Naive thymus-derived CD8-positive, alpha-beta T cell (primary cell): ENCODE measurements at places on chromosomes 13 and 19. TPM values are rescaled to one million over a fixed set of nuclear protein-coding genes. Genes with fewer than 3 reads are reported as not detected.

IQCN gene
- polyA plus RNA-seq, result 0.06 TPM

GRCh38 chr13:61880578-61881283 is 465.1 kb upstream of the PCDH20 start:
- DNase-seq, result no peak

- DNase-seq, result peak; percentile 50
Measured at GRCh38 chr19:3125900-3126524, 9.8 kb upstream of the GNA15 start.

- DNase-seq, result no peak
Measured at GRCh38 chr13:47332149-47332548, 435.3 kb upstream of the HTR2A start.

GNG7 gene
- 2.5 TPM for polyA plus RNA-seq

GRCh38 chr19:45876161-45876410 is 9.9 kb downstream of the IRF2BP1 start:
- DNase-seq, result no peak

C19orf38 gene
- polyA plus RNA-seq, result 0.17 TPM

DNA sequence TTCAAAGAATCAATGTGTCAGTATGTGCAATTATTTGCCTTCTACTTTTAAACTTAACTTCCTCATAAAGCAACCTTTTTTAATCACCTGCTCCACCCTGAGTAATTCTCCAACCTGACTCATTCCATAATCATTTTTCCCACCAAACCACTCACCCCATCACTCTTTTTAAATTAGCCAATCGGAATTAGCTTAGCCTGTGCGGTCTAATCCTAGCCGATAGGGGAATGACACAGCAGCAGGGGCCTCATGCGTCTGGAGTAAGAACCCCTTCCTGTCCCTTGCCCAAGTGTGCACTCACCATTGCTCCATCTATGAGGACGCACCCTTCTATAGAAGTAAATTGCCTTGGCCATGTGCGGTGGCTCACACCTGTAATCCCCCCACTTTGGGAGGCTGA is 27.4 kb upstream of the ZNF83 start:
- DNase-seq, result no peak

PSG6 gene
- not detected for polyA plus RNA-seq

- no peak for DNase-seq
Measured at GRCh38 chr19:18401580-18402112, 4.2 kb upstream of the LRRC25 start.

- DNase-seq, result no peak
Measured at GRCh38 chr19:33568706-33569105, 47.1 kb upstream of the PEPD start.

DNA sequence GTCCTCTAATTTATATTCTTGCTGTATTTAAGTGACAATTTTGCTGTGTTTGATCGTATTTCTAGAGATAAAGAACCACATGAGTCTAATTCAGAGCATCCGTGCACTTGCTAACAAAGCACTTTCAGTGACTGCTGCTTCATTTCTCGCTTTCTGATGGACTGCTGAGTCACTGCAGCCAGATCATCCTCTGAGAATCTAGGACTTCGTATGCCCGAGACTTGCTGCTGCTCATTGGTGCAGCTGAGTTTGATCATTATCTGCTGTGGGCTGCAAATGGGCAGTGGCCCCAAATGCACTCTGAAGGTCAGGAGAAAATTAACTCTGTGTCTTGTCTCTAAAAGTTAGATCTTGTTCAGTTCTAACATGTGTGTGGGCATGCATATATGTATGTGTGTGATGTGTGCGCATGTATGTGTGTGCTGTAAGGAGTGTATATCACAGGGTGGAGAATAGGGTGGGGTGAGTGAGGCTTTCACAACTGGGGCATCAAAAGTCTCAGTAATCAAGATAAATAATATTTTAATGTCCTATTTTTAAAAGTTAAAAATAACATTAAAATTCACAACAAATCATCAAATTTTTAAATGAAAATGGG is 342.6 kb downstream of the MTUS2 start:
- DNase-seq, result no peak

DNA sequence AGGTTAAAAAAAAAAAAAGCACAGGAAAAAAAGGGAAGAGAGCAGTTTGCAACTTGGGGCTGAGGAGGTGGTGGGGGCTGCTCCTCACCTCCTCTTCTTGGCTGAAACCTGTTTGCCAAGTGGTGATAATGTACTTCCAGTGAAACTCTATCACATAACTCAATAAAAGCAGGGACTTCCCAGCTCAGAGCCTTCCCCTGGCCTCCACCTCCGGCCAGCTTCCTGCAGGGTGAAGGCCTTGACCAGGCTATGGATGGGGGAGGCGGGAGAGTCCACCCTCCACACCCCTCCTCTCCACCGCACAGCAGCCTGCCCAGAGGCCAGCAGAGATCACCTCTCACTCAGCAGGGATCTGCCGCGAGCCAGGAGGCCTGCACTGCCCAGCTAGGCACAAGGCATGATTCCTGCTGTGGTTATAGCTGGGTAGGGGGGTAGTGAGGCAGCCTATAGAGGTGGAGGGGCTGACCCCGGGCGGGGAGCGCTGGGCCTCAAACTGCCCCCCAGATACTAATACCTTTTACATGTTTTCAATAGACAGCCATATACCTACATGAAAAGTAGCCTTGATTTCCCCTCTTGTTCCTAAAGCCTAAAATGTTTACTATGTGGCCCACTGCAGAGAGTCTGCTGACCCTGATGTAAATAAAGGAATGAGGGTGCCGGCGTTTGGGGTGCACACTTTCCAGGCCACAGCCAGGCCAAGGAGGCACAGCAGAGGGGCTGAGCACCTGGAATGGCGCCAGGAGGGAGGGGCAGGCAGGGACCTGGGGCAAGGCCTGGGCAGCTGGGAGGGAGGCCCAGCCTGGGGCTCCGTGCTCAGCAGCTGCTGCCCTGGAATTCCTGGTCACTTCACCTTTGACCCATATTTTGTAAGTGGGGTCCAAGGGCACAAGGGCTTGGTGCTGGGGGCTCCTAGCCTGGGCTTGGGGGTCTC is 10.3 kb downstream of the ZNF787 start:
- DNase-seq, result no peak

DNA sequence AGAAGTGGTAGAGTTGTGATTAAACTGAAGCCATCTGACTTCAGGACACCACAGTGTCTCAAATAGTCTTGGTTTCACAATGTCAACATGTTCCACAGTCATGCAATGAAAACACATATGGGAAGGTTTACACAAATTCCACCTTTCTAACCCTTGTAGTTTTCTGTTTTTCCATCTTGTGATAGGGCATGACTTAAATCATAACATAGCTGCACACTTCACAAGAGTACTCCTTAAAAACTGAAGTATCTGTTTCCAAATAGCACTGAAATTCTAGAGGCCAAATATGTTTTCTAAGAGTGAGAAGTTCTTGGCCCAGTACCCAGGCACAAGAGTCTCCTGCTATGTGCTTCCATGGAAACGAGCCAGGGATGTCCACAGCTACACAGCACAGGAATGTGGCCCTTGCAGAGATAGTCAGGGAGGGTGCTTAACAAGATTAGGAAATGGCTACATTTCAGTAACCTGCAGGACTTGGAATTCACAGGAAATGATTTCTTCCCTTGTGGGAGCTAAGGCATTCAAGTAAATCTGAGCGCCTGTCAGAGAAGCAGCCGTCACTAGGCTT is 269.1 kb downstream of the NDFIP2 start:
- no peak for DNase-seq

DNA sequence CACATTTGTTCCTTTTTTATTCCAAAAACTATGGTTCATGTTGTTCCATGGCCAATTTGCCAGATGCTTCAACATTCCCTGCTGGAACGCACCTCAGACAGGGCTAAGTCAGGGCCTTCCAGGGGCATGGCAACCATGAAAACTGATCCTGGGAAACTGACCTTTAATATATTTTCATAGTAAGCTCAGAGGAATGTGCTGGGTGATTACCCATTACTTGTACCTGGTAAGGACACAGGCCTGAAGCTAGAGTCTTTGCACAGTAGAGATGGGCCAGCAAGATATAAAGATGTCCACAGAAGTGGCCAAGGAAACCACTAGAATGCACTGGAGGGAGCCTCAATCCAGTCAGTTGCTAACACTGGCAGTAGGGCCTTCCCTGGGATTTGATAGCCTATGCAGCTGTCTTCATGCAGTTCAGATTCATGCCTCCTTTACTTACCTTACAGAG is 353.1 kb downstream of the ENOX1 start:
- no peak for DNase-seq

RASGRP4 gene
- 0.07 TPM for polyA plus RNA-seq

LIM2 gene
- polyA plus RNA-seq, result 0.68 TPM
